ENCODE measurements at places on chromosomes 2 and 18. TPM values are rescaled to one million over a fixed set of nuclear protein-coding genes. Genes with fewer than 3 reads are reported as not detected.

The ASAP2 gene
- total RNA-seq, result 1.2 TPM

DNA sequence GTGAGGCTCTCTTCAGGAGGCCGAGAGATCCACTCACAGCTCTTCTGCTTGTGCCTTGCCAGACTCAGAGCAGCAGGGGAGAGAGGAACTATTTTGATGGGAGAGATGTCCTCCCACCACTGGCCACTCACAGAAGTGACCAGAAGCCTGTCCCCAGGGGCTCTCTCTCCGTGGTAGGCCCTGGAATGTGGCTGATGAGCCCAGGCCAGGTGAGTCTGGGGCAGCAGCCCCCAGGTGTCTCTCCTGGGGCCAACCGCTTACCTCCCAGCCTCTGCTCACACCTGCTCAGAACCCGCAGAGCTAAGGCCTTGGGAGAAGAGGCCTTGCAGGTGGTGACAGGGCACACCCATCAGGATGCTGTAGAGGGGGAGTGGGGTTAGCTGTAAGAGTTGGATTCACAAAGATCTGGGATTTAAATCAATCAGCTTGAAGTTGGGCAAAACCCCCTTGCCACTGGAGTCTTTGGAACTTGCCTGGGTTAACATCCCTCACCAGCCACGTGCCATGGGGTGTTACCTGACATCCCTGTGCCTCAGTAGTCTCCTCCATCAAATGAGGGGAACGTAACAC, 29.1 kb upstream of the ASB18 start:
- DNase-seq, result no peak

GRCh38 chr2:14776216-14776615, 143.7 kb downstream of the LRATD1 start:
- DNase-seq, result no peak

The ADRA2B gene
- 0.12 TPM for total RNA-seq

DNA sequence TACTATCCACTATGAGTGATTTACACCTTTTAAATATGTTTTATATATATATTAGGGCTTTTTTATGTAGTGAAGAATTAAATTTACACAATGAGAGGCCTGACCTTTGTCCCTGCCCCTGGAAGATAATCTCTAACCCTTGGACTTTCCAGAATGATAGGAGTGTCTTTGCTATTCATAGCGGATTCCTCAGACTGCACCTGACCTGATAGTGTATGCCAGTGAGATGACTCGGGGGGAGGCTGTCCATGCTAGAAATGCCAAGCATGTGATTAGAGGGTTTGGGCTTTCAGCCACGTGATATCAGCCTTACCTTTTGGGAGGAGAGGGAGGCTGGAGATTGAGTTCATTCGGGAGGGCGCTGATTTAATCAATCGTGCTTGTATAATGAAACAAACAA, 44.1 kb upstream of the LHCGR start:
- no peak for DNase-seq

DNA sequence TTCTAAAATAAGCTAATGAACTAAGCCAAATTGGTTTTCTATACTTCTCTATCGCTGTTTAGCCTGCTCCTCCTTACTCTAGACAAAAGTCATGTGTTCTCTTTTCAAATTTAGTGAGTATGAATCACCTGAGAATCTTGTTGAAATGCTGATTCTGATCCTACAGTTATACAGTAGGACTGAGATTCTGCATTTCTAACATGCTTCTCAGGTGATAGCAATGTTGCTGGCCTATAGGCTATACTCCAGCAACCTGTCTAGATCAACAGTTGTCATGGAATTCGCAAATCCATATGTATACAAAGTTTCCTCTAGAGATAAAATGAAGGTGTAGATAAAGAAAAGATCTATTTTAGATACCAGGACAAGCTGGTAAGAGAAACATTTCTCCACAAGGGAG, 62.9 kb downstream of the MEMO1 start:
- DNase-seq, result no peak

DNA sequence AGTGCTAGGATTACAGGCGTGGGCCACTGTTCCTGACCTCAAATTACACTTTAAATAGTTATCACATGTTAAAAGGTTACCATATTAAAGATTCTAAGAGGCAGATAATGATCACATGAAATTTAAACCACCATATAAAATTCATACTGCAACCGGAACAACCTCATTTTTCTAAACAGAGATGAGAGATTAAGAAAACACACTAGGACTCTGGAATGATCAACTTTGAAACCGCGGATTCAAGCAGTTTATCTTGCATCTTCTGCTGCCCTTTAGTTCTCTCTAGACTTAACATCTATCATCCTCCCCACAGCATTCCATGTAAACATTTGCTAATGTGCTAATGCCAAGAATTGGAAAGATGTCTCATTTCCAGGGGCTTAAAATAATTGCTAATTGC, 115.8 kb downstream of the PIGN start:
- no peak for DNase-seq

GRCh38 chr2:232398293-232399034, 8.2 kb upstream of the ALPG start:
- no peak for DNase-seq

- DNase-seq, result no peak
Measured at GRCh38 chr2:43898838-43899346, 60.1 kb downstream of the ABCG8 start.

GRCh38 chr2:28128281-28128950, 237.9 kb downstream of the BABAM2 start:
- no peak for DNase-seq

DNA sequence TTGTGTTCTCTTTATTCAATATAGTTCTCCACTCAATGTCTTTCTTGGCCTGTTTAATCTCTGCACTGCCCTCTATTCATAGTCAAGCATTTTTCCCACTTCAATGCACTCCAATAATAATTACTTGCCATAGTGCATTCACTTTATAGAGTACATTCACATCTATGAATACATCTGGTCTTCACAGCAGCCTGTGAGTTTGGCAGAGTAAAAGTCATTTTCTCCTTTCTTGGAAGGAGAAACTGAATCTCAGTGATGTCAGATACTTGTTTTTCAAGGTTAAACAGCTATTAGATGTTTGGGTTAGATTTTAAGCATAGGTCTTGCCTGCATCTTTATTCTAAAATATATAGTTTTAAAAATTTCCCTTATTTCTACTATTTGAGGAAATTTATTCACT, 373.2 kb downstream of the TRIB2 start:
- DNase-seq, result no peak

The CCDC85A gene
- total RNA-seq, result not detected

DNA sequence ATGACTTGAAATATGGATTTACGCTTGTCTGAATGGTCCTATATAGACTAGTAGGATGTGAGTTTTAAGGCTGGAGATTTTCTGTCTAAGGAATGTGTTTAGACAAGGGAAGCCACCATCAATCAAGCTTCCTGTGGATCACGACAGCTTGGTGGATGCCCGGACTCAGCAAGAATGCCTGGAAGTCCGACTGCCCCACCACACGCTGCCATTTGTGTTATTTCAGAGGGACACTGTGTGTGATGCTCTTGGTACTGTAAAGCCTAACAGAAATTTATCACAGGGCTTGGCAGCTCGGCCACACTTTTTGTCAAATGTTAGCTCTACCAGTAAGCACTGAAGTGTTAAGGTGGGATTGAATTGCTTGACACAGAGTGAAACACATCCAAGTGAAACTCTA, 127.1 kb upstream of the CDH7 start:
- DNase-seq, result no peak

DNA sequence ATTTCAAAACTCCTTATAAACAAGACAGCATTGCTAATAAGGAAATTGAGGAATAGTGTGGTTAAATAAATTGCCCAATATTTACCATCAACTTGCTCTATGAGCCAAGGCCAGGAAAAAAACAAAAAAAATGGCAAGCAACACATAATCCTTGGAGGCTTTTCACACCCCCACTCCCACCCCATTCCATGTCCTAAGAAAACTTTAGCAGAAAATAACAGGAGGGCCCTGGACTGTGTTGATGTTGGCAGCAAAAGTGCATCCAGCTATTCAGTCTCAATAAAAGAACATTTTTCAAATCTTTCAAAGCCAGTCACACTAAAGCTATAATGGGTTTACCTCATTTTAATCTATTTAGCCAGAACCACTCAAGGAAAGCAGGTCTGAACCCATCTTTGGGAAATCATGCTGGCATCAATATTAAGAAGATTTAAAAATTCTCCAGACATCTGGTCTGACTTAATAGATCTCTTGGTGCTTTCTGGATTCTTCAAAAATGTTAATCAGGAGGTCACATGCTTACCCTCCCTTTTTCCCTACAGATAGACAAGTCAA, 34.6 kb upstream of the STK17B start:
- DNase-seq, result no peak

DNA sequence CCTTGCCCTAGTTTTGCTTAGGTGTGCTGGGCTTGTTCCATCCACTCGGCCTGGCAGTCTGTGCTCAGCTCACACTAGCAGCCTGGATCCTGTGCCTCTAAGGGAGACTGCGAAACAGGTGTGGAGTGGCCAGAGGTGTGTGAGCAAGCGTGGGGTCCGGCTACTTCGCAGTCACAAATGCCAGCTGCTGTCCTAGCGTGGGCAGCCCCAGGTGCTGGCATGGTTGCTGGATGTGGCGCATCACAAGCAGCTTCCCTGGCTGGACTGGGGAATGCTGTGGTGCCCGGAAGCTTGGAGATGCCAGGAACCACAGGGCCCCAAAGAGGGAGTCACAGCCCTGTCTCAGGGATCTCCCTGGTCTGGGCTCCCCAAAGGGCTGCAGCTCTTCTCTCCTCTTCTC, 119.0 kb upstream of the TMEFF2 start:
- no peak for DNase-seq

The CXCR1 gene
- total RNA-seq, result not detected

The MLPH gene
- not detected for total RNA-seq

GRCh38 chr2:38685116-38685735, 19.3 kb downstream of the GALM start:
- no peak for DNase-seq

DNA sequence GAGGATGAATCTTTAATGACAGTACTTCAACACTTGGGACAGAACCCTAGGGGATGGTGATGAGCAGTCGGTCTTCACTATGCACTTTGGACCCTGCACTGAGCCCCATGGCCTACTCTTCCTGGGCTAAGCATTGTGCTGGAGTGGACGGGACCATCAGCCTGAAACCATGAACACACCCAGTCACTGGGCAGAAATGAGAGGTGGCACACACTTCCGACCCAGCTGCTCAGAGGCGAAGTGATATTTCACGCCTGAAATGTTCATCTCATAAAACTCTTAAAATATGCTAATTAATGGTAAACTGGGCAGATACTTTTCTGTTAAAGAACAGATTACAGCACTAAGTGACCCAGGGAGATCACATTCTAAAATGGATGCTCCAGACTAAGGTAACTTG, 150.3 kb upstream of the NDUFV2 start:
- DNase-seq, result no peak

The ZNF516 gene
- 2.0 TPM for total RNA-seq

The RGPD3 gene
- 0.16 TPM for total RNA-seq

- DNase-seq, result no peak
Measured at GRCh38 chr2:236123716-236124115, 44.5 kb downstream of the GBX2 start.

DNA sequence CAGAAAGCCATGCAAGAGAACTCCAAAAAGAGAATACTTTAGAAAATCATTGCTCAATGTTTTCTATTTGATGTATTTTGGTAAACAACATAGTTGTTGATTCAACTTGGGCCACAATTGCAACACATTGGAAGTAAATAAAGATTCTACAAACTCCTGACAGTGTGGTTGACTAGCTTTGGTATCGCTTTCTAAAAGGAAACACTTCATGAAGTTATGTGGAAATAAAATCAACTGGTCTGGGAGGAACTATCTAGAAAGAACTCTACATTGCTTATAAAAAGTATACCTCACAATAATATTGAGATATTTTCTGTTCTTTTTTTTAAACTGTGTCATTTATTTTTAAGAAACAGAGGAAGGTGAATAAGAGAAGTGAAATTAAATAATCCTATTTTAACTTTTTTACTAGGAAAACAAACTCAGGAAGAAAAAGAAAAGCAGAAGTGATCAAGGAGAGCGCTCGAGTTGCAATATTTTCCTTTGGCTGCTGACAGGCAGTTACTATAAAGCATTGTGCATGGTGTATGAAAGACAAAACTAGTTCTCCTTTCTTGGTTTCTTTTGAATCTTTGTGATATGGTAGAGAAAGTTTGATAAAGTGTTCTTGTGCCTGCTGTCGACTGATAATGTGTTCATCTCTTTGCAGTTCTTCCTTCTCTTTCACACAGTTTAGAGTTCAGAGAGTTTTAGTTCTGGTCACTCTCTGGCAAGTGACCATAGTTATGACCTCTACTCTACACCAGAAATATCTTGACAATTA, 3.0 kb downstream of the DHRS9 start:
- DNase-seq, result no peak

- no peak for DNase-seq
Measured at GRCh38 chr18:63999871-64000270, 30.0 kb downstream of the SERPINB8 start.

DNA sequence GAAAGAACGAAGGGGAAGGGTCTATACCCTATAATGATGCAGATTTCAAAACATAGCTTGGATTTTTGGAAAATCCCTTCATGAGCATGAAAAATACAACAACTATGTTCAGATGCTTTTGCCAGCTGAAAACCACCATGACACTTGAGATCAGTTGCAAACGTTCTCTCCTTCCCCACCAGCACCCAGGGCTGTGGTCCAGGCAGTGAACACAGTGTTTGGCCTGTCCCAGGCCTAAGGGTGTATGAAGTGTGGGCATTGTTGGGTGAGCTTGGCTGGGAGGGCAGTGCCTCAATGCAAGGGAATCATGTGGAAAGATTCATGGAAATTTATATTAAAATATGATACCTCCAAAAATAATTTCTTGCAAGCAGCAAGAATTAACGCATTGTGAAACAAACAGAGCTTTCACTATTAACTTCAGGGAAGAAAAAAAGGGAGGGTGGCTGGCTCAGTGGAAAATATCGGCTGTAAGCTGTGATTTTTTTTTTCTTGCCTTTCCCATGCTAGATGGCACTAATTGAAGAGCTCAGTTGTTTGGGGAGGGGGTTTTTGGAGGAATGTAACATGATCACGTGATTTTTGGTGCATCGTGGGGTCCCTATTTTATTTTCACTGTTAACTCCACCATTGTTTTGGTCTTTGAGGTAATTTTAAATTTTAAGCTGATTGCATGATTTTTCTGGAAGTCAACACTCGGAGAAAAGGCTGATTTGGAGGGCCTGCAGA, 52.0 kb downstream of the CDC42EP3 start:
- DNase-seq, result no peak

GRCh38 chr2:589281-590130, 87.7 kb downstream of the TMEM18 start:
- DNase-seq, result no peak

GRCh38 chr2:9665898-9666297, 35.1 kb upstream of the YWHAQ start:
- no peak for DNase-seq

- no peak for DNase-seq
Measured at GRCh38 chr2:239098288-239098970, 250.5 kb downstream of the TWIST2 start.
